ENCODE measurements at places on chromosomes 16 and 17. TPM values are rescaled to one million over a fixed set of nuclear protein-coding genes. Genes with fewer than 3 reads are reported as not detected.
A peak's percentile ranks its signal among the peaks of the same experiment; 100 is the strongest.

GRCh38 chr16:89038221-89038721 is 55.4 kb upstream of the ACSF3 start:
- DNase-seq = no peak

DNA sequence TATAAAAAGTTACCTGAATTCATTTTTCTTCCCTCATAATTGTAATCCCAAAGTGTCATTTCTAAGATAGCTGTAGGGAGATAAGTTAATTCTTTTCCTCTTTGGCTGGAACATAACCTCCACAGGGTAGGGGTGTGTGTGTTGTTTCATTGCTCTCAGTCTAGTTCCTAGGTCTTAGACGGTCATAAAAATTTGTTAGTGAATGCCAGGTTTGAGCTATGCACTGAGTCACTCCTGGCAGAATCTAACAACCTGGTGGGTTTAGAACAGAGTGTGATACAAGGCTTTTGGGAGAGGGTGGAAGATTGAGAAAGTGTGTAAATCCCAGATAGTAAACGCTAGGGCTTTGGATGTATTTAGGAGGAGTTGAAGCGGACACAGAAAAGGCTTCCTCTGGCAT is 894 bp upstream of the PHKG2 start:
- DNase-seq = no peak

GRCh38 chr17:6912110-6913051 is 80.9 kb upstream of the TEKT1 start:
- DNase-seq = no peak

The TP53TG3C gene
- total RNA-seq = not detected

- peak; percentile 11 for DNase-seq
Measured at GRCh38 chr17:64679710-64680216, 17.7 kb upstream of the SMURF2 start.

GRCh38 chr17:37182786-37183465 is 192.9 kb upstream of the C17orf78 start:
- DNase-seq = no peak

DNA sequence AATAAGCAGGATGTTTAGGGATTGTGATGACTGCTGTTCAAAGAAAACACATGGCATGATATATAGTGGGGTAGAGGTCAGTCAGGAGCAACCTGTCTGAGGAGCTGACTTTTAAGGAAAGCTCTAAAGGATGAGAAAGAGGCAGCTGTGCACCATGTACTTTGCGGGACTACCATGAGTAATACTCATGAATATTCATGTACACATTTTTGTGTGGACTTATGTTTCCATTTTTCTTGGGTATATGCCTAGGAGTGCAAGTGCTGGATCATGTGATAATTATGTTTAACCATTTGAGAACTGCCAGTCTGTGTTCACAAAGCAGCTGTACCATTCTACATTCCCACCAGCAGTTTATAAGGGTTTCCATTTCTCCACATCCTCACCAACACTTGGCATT is 35.8 kb downstream of the BEAN1 start:
- no peak for DNase-seq

DNA sequence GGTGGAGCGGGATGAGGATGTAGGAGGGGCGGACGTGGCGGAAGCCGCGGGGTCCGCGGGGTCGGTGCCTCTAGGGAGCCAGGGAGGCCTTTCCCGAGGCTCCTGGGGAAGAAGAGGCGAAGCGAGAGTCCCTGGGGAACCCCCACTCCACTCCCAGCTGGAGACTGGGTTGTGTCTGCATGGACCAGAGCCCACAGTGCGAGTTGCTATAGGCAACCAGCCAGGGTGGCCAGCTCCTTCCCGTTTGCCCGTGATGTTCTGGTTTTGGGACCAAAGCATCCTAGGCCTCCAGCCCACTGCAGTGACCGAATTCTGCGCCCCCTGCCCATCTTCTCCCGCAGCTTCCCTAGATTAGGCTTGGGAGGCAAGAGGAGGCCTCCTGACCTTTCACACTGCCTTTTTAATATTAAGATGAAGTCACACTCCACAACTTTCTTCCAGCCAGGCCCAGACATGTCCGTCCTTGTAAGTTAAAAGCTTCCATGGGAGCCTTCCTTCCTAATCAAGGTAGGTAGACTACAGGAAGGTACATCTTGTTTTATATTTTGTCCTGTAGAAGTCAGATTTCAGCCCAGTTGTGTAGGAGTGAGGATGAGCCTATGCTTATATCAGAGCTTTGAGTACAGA is 469 bp downstream of the AMZ2 start:
- DNase-seq = no peak

GRCh38 chr17:49987681-49988441 is 7.2 kb downstream of the DLX3 start:
- peak; percentile 45 for DNase-seq

The VAMP2 gene
- total RNA-seq = 7.9 TPM

The P2RX5 gene
- 3.0 TPM for total RNA-seq

DNA sequence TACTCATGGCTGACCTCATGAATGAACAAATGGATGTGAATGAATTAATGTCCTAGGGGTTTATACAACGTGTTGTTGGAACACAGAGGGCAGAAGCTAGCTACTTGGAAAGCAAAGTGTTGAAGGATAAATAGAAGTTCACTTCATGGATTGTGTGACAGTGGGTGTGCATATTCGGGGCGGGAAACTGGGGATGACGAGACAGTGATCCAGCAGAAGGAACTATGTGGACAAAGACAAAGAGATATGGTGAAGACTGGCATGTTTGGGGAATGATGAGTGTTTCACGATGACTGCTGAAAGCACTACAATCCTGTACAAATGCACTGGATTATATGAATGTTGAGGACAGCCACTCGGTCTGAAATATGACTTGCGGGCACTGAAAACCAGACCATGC is 250.5 kb upstream of the C16orf82 start:
- no peak for DNase-seq

- DNase-seq = no peak
Measured at GRCh38 chr17:77382356-77382911, 241.7 kb downstream of the SEC14L1 start.

The CD300E gene
- not detected for total RNA-seq

The GAS7 gene
- 0.66 TPM for total RNA-seq

The CACNG5 gene
- total RNA-seq = not detected

The MRC2 gene
- total RNA-seq = 4.5 TPM

DNA sequence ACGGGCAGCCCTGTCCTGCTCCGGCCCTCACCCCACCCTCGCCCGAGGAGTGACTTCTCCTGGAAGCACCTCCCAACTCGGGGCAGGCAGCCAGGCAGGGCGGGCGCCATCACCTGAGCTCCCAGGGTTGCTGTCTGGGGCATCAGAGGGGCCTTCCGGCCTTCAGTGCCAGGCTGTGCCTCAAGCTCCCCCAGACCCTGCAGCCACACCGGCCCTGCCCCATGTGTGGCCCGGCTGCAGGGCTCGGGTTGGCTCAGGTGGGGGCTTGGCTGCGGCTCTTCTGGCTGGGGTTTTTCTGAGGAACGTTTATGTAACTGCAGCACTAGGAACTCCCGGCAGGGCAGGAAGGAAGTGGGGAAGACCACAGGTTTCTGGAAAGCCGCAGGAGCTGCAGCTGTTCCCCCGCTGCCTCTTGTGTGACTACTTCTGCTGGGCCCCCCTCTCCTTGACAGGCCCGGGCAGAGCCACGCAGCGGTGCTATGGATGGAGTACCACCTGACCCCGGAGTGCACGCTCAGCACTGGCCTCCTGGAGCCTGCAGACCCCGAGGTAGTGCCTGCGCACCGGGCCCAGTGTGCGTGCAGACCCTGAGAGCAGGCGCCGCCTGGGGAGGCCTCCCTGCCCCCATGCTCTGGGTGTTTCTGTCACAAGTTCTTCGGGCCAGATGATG is 45.6 kb downstream of the PRMT7 start:
- DNase-seq = peak; percentile 84

DNA sequence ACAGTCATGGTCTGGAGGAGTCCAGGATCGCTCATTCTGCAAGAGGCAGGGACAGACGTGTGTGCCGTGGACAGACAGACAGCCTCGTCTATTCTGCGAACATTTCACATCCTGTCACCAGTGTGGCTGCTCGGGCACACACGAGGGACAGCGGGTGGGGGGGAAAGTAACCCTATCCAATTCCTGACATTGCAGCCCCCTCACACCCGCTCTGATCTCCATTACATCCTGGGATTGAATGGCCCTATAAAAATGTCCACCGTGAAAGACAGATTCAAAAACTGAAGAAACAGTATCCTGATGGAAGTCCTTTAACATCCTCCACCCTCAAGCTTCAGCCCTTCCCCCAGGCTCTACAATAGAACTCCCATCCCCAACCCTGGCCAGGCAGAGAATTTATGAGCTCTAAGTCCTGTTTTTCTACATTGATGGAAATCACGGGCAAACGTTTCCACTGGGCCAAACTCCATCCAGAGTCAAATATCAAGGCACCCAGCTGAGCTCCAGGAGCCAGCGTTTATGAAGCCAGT is 39.4 kb downstream of the HS3ST3A1 start:
- DNase-seq = peak; percentile 90

The FNDC8 gene
- not detected for total RNA-seq

The ZC3H7A gene
- 31.6 TPM for total RNA-seq

The PLA2G10 gene
- total RNA-seq = not detected

All from SJCRH30 (cell line).